ENCODE measurements at places on chromosomes 4 and X. TPM values are rescaled to one million over a fixed set of nuclear protein-coding genes. Genes with fewer than 3 reads are reported as not detected.

The TASL gene
- total RNA-seq = 2.2 TPM

The GPAT3 gene
- total RNA-seq = 32.4 TPM

The MTNR1A gene
- total RNA-seq = 2.0 TPM

The FHIP1A gene
- 21.0 TPM for total RNA-seq

The PABPC5 gene
- total RNA-seq = 5.2 TPM

The FMR1NB gene
- not detected for total RNA-seq

The GAGE2A gene
- total RNA-seq = not detected

The ZNF630 gene
- 3.4 TPM for total RNA-seq

The ARHGAP6 gene
- 23.9 TPM for total RNA-seq

The RAB9B gene
- 5.6 TPM for total RNA-seq

The UNC5C gene
- 30.9 TPM for total RNA-seq

The SRPX2 gene
- 17.9 TPM for total RNA-seq

The SPATA18 gene
- 1.9 TPM for total RNA-seq

The FAM120C gene
- 12.5 TPM for total RNA-seq

The NR3C2 gene
- total RNA-seq = 32.6 TPM

The TMEM271 gene
- total RNA-seq = 0.06 TPM

The CSAG1 gene
- not detected for total RNA-seq

The GC gene
- 1.6 TPM for total RNA-seq

The USP17L28 gene
- not detected for total RNA-seq

The PPBP gene
- total RNA-seq = 26.9 TPM

The ZMAT1 gene
- total RNA-seq = 7.1 TPM

The SMIM10L2A gene
- total RNA-seq = 4.8 TPM

The SASH3 gene
- total RNA-seq = 6.7 TPM

The ATP2B3 gene
- total RNA-seq = 0.12 TPM

The CLTRN gene
- total RNA-seq = 10.3 TPM

The TCEAL5 gene
- 1.6 TPM for total RNA-seq

The MSANTD1 gene
- 0.99 TPM for total RNA-seq

The TLR2 gene
- 13.3 TPM for total RNA-seq

The CXCL13 gene
- 0.58 TPM for total RNA-seq

Measured in metanephros (tissue), 2 donors.